ENCODE measurements at places on chromosomes 12 and 14.

DNA sequence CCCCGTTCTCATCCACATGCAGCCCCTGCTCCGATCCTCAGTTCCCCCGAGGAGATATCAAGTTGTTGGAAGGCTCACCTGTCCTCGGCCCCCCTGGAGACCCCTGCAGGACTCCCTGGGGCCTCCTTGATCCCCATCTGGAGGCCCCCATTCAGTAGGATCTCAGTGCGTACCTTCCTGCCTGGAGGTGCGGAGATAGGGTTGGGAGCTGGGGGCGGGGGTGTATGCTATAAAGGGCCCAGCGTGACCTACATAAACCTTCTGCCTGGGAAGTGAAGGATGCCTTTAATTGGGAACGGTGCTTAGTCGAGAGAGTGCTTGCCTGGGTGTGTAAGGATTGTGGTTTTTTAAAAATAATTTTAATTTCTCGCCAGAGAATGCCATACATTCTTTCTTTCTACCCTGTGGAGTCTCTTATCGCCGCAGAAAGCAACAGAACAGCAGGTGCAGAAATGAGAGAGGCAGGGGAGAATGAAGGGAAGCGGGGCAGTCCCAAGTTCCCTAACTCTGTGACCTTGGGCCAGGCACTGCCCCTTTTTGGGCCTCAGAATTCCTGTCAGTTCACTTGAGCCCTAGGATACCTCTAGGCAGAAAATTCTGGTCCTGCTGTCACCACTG, 153.7 kb downstream of the TSPAN9 start:
- no peak for DNase-seq

DNA sequence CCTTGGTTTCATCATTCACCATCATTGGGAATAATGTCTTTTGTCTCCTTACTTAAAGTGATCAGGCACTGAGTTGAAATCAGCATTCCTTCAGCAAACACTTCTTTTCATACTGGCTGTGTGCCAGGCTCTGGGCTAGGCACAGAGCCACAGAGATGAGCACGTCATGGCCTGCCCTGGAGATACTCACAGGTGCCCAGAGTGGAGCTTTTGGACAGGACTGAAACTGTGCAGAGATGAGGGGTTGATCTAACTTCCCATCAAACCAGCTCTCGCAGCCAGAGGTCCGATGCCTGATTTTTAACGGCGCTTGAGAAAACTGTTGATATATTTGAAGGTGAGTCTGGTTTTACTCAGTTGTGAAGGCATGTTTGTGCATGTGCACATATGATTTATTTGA, 43.1 kb downstream of the CACNA1C start:
- no peak for DNase-seq

DNA sequence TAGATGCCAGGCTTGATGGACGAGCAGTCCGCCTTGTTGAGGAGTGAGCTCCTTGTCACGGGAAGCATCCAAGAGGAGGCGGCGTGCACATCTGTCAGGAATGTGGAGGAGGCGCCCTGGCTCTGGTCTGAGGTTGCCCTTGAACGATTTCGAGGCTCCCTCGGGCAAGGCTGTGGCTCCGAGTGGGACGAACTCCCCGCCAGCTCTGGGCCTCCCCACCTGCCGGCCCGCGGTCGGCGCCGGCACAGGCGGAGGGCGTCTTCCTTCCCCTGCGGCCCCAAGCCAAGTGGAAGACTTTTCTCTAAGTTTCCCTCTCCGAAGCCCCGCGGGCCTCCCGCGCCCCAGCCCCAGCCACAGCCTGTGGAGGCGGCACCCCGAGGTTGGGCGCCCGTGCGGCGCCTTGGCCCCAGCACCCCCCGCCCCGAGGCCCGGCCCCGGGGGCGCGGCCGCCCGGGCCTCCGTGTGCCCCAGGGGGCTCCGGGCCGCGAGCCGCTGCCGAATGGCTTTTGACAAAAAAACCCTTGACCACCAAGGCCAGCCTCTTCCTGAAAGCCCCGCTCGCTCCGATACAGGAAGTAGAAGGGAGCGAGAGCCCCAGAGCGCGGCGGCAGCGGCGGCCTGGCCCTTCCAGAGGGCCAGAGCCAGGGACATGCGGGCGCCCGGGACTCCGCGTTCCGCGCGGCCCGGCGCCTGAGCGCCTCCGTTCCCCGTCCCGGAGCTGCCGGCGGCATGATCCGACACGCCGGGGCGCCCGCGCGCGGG, at the start of gene RIN3:
RIN3 (plus strand) TSS at position 578 of the 762 bp plus-strand sequence; CDS start at position 730, 152 bp downstream.
- DNase-seq = peak; percentile 71

- peak; percentile 89 for DNase-seq
Measured at GRCh38 chr12:57175428-57176138, 28.2 kb upstream of the LRP1-AS start.

DNA sequence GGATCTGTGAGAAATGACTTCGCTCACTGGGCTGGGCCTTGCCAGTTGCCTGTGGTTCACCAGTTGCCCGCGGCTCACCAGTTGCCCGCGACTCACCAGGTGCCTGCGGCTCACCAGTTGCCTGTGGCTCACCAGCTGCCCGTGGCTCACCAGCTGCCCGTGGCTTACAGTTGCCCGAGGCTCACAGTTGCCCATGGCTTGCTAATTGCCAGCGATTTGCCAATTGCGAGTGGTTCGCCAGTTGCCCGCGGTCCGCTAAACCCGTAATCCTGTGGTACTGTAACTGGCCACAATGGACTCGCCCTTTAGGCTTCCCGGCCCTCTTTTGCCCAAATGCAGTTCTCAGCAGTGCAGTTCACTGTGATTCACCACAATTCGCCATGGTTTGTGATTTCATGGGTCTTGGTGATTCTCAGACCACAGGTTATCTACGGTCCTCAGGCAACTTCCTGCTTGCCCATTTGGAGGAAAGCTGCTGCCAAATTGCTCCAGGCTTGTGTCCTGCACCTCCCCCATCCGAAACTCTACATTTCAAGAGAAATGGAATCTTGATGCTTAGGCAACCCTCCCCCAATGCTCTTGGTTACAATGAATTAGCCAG, 15.0 kb upstream of the MEG3 start:
- DNase-seq = no peak

DNA sequence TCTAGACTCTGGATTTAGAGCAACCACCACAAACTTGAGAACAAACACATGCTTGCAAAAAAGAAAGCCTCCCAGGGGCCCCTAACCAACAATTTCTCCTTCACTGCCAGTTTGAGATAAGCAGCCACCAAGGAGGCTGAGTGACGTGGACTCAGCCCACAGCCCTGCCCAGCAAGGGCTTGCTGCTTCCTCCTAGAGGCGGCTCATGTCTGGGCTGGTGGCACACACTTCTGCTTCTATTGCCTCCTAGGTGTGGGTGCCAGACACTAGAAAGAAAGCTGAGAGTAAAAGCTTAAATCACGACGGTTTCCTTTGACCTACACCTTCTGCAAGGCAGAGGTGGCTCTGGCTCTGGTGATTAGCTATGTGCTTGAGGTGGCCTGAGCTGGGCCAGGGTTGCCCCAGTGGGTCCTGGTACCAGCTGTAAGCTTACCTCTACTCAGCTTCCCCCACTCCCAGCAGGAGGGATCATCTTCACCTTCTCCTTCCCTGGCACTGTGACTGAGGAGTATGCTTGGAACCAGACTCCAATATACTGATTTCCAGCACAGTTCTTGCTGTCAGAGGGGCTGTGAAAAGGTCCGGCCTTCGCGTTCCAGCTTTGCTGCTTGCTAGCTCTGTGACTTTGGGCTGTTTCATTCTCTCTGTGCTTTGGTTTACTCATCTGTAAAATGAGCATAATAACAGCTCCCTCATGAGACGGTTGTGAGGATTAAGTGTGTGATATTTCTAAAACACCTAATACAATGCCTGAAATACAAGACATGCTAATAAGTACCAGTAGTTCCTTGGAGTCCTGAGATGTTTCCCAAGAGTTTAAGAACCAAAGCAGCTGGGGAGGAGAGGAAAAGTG, 89.7 kb upstream of the PARP11 start:
- no peak for DNase-seq

- DNase-seq = peak; percentile 94
Measured at GRCh38 chr12:121811434-121812319, 7.9 kb downstream of the SETD1B start.

DNA sequence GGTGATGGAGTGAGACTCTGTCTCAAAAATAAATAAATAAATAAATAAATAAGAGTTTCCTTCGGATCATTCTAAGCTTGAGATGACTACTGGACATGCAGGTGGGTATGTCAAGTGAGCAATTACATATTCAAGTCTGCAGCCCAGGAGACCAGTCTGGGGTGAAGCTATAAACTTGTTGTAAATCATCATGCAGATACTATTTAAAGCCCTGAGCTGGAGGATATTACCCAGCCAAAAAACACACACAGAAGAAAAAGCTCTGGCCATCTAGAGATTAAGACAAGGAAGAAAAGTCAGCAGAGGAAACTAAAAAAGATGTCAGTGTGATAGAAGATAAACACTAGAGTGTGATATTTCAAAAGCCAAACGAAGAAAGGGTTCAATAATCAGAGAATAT, 47.0 kb upstream of the PDZRN4 start:
- DNase-seq = no peak

GRCh38 chr14:77529963-77530362, 31.3 kb upstream of the ISM2 start:
- no peak for DNase-seq

- no peak for DNase-seq
Measured at GRCh38 chr12:65199604-65200003, 30.2 kb downstream of the LEMD3 start.

DNA sequence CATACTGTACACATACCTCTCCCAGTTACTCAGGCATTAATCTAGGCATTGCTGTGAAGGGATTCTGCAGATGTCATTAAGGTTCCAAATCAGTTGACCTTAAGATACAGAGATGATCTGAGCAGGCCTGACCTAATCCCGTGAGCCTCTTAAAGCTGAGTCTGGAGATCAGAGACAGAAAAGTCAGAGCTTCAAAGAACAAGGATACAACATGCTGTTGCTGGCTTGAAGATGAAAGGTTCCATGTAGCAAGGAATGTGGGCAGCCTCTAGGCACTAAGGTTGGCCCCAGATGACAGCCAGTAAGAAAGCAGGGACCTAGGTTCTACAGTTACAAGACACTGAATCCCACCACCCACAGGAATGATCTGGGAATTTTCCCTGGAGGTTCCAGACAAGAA, 81.1 kb downstream of the MAP1LC3B2 start:
- no peak for DNase-seq
